Effector CD4-positive, alpha-beta T cell (primary cell): ENCODE measurements at places on chromosomes 11 and 22.
A peak's percentile ranks its signal among the peaks of the same experiment; 100 is the strongest.

DNA sequence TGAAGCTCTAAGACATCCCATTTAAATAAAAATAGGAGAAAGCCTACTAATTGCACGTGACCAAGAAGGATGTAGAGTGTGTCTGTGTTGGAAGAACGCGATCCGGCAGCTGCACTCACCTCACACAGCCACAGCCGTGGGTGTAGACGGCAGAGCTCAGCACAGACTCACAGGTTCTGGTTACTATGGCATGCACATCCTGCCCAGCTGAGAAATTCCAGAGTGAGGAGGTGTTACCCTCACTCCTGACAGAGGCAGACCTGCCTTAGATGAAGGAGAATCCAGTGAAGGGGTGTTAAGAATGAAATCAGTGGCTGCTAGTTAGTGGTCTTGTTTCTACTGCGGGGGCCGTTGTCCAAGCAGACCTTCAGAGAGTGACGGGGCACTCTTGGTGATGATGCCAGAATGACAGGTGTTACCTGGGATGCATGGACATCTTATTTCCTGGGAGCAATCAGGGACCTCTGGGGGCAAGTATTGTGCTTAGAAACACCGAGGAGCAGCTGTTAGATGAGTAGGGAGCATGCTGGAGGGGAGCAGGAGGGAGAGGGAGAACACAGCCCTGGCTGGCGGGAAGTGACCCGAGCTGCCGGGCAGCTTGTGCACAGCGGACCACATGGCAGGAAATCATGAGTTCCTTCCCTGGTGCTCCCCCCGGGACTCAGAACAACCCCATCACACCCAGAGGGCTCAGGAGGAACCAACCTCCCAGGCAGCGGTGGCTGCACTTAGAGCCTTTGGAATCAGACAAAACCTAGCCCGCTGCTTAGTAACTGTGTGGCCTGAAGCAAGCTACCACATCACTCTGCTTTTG is 12.3 kb downstream of the KCNJ5 start:
- DNase-seq = no peak

DNA sequence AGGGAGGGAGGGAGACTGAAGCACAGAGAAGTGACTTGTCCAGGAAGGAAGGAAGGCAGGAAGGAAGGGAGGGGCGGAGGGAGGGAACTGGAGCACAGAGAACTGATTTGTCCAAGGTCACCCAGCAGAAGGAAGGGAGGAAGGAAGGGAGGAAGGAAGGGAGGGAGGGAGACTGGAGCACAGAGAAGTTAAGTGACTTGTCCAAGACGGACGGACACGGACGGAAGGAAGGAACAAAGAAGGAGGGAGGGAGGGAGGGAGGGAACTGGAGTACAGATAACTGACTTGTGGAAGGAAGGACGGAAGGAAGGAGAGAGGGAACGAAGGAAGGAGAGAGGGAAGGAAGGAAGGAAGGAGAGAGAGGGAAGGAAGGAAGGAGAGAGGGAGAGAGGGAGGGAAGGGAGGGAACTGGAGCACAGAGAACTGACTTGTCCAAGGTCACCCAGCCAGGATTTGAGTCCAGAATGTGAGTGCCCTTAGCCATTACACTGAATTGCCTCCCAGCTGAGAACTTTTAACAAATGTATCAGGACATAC is 1.5 kb downstream of the SLC35F2 start:
- no peak for DNase-seq

- DNase-seq = peak; percentile 27
Observed at GRCh38 chr11:95788921-95789505, 569 bp downstream of the FAM76B start.

DNA sequence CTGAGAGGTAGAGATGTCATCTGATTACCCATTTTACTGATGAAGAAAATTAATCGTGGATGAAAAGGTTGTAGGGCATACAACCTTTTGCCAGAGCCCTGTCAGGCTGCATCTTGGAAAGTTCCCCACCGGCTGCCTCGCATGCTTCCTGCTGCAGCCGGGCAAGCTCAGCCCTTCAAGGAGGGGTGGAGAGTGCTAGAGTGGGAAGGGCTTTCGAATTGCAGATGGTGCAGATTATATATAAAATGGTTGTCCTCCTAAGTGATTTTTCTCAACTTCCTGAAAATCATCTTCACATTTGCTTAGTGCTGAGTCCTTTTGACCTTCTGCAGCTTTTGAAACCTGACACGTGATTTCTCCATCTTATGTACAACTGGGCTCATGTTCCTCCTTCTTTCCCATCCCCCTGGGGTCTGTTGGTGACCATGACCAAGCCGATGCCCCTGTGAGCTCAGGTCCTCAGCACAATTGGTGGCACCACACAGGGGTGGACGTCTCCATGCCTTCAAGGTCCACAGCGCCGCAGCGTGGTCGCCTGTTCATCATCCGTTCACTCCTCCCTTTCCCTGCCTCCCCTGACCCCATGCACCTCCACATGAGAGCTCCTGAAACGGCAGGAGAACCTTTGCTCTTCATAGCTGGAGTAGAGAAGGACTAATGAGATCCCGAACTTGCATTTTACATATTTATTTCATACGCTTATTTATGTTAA is 47.6 kb upstream of the MYO18B start:
- DNase-seq = no peak

DNA sequence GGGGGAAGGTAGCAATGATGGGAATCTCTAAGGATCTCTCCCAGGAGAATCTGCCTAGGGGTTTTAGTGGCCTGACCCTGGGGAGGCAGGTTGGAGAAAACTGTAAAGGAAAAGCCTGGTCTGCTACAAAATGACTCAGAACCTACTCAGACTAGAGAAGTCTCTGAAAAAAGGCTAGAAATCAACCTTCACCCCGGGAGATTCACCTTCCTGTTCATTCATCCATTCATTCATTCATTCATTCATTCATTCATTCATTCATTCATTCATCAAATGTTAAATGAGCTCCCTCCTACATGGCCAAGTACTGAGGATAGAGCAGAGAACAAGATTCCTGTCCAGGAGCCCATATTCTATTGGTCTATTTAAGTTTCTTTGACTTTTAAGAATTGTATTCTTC is 8.9 kb upstream of the ANKK1 start:
- DNase-seq = no peak

- no peak for DNase-seq
Observed at GRCh38 chr22:42025421-42025820, 26.8 kb downstream of the WBP2NL start.

DNA sequence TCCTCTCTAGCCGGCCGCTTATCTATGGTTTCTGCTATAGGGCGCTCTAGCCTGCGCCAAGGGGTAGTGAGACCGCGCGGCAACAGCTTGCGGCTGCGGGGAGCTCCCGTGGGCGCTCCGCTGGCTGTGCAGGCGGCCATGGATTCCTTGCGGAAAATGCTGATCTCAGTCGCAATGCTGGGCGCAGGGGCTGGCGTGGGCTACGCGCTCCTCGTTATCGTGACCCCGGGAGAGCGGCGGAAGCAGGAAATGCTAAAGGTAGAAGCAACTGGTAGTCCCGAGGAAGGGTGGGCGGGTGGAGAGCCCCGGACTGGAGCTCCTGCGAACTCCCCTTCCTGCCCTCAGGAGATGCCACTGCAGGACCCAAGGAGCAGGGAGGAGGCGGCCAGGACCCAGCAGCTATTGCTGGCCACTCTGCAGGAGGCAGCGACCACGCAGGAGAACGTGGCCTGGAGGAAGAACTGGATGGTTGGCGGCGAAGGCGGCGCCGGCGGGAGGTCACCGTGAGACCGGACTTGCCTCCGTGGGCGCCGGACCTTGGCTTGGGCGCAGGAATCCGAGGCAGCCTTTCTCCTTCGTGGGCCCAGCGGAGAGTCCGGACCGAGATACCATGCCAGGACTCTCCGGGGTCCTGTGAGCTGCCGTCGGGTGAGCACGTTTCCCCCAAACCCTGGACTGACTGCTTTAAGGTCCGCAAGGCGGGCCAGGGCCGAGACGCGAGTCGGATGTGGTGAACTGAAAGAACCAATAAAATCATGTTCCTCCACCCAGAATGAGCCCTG is at the start of the genes LBHD1 and UQCC3:
LBHD1 (minus strand) TSS at position 660 of the 782 bp plus-strand sequence. CDS start 2,236 bp downstream, outside the sequence.
UQCC3 (plus strand) TSS at position 66 of the 782 bp plus-strand sequence; CDS start at position 139, 73 bp downstream.
- DNase-seq = peak; percentile 63

GRCh38 chr11:88979641-88980040 is 86.1 kb downstream of the GRM5 start:
- no peak for DNase-seq

DNA sequence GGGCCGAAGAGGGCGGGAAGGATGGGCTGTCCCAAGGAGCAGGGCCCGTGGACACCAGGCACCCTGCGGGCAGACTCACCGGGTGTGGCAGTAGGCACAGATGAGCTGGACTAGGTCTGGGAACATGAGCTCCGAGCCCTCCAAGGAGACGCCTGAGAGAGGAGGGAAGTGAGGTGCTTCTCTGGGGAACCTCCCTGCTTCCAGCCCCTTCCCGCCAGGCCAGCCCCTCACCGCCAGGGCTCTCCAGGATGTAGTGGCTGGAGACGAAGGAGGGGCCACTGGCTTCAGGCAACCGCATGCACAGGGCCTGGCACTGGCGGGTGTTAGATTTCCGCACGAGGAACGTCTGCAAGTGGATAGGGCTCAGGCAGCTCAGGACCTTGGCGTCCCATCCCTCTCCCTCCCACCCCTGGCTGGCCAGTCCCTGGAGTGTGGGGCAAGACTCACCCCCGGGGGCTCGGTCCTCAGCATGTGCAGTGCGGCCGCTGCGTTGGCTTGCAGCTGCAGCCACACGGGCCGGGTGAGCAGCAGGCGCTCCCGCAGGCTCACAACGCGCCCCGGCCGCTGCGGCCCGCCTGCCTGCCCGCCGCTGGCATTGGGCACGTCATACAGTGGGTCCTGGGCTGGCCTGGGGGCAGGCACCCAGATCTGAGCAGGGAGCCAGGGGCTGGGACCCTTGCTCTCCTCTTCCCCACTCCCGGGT is 552 bp downstream of the RIN1 start:
- DNase-seq = no peak

DNA sequence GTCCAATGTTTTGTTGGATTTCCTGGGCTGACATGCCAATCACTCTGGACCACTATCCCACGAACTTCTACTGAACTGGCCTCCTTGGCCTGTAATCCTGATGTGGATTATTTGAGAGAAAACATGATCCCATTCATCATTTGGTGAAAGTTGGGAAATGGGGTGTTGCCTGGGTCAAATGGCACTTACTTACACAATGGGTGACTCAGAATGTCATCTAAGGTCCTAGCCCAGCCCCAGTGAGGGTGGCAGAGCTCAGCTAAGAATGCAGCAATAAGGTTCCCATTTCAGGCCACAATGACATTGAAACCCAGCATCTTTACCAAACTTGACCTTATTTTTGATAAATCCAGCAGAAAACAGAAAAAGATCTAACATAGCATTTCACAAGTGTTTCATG is 8.0 kb upstream of the DSCAML1 start:
- no peak for DNase-seq

DNA sequence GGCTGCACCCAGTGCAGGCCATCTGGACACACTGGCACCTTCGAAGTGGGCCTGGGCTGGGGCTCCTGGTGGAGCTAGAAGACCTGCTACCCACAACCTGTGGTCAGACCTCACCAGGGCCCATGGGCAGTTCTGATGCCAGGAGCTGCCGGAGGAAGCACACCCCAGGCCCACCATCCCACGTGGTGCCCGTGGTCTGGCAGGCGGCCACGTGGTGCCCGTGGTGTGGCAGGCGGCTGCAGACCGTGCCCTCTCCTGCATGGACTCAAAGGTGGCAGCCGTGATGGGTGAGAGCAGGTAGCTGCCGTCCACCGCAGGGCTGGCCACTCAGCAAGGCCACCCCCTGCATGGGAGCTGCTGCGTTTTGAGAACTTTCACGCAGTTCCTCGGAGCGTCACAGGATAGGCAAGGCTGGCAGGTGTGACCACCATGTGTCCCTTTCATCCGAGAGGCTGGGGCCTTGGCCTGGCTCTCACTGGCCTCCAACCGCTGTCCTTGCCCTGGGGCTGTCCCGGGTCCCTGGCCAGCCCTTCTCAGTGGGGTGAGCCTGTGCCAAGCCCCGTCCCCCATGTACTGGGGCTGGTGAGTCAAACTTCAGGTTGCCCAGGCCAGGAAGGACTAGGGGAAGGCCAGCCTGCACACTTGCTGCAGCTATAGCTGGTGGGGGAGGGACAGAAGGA is 3.9 kb upstream of the IL17REL start:
- no peak for DNase-seq

- DNase-seq = no peak
Observed at GRCh38 chr11:117529816-117530215, 202.2 kb downstream of the CEP164 start.

DNA sequence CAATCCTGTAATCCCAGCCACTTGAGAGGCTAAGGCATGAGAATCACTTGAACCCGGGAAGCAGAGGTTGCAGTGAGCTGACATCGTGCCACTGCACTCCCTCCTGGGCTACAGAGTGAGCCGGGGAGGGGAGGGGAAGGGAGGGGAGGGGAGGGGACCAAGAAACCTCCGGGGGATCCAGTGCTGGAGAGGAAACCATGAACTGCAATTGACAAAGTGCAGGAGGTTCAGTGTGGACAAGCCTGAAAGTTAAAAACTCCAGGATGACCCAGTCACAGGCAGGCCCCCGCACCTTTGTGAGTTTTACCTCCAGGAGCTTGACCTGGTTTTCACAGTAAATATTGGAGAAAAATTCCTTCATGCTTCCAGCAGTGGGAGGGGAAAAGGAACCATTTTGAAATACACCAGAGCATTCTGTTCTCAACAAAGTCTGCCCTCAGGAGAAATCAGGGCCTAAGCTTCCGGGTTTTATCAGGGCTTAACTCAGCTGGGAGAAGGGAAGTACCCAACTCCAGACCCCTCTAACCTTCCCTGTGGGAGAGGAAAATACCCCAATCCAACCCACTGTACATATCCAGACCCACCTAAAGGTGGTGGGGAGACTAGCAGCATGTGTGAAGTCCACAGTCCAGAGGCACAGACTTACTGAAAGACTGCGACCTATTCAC is 15.5 kb upstream of the ZFTA start:
- DNase-seq = no peak

GRCh38 chr11:33900159-33900840 is 8.4 kb upstream of the LMO2 start:
- DNase-seq = no peak

- DNase-seq = no peak
Observed at GRCh38 chr11:87740968-87741367, 434.3 kb downstream of the RAB38 start.

DNA sequence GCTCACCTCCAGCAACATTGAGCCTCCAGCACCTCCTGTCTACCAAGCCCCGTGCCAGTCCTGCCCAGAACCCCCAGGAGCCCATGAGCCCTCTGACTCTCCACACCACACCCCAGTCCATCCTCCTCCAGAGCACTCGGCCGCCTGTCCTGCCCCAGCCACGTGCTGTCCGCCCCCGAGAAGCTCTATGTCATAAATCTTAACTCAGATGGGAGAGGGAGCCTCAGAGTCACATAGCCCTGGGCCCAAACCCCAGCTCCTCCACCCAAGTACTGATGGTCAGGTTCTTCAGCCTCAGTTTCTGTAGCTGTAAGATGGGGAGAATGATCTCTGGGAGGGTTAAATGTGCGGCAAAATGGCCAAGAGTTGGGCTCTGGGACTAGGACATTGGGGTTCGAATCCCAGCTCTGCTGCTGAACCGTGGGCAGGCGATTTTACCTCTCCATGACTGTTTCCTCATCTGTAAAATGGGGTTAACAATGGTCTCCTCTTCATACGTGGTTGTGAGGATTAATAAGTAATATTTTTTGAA is 27.8 kb downstream of the CYTH4 start:
- DNase-seq = no peak

DNA sequence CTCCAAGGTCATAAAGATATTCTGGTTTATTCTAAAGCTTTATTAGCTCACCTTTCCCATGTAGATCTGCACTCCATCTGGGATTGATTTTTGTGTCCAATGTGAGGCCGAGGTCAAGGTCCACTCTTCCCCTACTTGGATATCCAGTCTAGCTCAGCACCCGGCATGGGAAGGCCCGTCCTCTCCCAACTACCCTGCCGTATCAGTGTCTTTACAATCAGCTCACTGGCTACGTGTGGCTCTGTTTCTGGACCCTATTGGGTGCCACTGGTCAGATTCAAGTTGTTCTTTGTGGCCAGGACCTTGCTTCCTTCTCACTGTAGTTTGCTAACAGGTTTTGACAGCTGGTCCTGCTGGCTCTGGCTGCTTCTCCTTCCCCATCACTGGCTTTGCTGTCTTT is 30.9 kb downstream of the KCNQ1OT1 start:
- DNase-seq = no peak
